ENCODE measurements at places on chromosomes 16 and 17.

DNA sequence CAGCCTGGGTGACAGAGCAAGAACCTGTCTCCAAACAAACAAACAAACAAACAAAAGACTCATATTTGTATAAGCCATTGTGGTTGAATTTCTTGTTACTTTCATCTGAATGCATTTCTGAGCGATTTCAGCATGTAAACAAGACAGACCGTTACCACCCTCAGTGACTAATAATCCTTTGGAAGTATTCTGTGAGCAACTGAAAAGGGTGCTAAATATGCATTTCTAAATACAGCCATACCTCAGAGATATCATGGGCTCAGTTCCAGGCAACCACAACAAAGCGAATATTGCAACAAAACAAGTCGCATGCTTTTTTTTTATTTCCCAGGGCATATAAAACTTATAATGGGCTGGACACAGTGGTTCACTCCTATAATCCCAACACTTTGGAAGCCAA, 109.0 kb downstream of the USP31 start:
- DNase-seq: no peak

- no peak for DNase-seq
Measured at GRCh38 chr16:30429418-30429677, 482 bp downstream of the DCTPP1 start.

DNA sequence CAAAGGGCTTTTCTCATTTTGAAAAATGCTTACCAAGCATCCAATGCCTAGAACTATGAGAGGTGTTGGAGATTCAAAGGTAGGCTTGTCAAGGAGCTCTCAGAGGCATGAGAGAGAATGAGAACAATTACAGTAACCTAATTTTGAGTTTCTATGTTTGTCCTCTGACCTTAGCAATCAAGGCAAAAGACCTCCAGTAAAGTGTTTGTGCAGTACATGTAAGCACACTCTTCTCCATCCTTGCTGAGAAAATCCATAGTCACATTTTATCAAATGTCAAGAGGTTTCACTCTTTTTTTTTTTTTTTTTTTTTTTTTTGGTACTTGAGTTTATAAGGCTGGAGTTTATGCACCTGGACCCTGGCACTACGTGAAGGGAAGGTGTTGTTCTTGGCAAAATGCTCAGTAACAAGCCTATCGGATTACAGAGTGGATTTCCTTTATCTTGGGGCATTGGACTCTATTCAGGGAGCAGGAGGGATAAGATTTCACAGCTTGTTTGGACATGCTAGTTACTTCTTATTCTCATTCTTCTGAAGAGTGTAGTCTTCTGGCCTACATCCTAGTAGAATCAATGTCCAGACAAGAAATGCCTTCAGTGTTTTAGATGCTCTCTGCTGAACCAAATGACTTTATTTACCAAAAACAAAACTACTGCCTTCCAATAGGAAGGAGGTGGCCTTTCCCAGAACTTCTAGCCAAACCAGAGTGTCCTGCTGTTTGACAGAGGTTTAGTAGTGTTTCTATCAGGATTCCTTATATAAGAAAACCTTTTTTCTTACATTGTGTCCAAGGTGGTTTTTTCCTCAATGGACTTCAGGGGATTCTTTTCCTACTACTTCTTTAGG, 21.9 kb downstream of the KCNJ2 start:
- no peak for DNase-seq

DNA sequence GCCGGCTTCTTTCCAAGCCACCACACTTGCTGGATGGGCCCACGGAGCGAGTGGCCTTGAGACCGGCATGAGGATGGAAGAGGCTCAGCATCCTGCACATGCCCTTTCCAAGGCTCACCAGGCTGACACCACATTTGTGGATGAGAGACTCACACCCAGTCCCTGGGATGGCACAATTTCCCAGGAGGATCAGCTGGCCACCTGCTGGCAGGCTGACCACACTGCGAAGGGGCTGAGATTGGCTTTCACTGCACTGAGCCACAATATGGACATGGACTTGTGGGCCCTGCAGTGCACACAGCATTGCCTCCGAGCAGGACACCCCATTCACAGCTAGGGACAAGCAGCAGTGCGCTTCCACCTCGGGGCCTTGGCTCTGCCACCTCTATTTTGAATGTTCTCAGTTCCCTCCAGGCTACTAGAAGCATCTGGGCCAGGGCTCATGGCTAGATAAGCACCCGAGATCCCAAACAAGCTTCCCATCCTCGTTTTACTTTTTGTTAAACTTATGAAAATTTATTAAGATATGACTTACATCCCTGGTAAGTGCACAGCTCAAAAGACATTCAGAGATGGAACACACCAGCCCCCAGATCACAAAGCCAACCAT, 25.3 kb upstream of the KSR1 start:
- DNase-seq: no peak

DNA sequence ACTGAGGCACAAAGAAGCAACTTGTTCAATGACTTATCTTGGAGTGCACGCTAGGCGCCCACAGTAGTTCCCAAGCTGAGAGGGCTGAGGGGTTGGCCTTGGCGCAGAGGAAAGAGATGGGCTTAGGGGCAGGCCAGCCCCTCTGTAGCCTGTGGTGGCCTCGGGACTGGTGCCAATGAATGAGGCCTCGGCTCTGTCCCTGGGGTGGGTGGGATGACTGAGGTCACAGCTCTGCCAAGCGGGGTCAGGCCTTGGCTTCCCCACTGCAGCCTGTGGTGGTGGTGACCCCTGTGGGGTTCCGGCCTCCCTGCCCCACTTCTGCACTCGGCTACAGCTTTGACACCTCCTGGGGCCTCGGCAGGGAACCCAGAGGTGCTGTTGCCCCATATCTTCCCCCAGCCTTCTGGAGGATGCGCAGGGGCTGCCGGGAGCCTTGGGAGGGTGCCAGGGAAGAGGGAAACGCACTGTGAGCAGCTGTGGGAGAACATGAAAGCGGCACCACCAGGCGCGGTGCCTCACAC, 46.0 kb downstream of the BEAN1 start:
- no peak for DNase-seq

DNA sequence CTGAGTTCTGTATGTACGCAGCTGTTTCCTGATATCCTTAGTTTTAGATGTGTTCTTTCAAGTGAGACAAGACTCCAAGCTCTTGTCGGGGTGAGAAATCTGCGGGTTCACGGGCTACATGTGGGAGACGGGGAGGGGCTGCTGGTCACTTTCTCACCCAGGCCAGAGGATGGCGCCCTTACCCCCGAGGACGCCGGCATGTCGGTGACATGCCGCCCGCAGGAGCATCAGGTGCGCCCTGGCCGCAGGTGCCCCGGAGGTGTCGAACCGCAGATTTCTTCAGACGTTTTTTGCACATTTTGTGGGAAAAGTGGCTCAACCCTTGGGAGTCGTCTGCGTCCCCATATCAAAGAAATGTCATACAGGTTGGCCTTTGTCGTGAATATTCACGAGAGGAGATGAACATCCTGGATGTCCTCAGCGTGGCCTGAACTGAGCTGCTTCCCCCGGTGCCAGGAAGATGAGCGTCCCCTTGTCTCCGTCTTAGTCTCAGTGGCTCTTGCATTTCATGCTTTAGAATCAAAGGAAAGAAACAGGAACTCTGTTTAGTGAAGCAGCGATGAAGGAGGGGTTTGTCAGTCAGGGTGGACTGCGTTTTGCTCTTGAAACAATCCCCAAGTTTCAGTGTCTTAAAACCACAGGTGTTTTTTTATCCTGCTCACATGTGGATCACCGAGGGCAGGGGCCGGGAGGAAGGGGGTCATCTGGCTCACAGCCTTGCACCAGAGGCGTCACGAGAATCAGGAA, 75.4 kb upstream of the ZNF750 start:
- DNase-seq: no peak

GRCh38 chr17:32533296-32533695, 46.5 kb downstream of the CDK5R1 start:
- DNase-seq: no peak

DNA sequence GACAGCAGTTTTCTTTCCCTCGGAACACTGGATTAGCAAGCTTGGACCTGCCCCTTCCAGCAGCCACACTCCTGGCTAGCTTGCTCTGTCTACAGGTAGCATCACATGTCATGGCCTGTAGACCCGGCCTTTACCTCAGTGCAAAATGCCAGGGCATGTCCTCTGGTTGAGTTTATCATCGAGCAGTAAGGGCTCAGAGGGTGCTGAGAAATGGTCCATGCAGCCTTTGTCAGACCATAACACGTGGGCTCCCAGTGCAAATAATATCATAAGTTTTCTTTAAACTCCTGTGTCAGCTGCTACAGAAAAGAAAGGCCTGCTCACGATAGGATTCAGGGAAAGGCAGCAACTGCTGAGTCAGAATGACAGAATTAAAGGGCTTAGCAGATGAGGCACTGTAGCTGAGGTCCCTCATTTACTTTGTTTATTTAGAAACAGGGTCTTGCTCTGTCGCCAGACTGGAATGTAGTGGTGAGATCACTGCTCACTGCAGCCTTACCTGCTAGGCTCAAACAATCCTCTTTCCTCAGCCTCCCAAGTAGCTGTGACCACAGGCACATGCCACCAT, 8.0 kb upstream of the GNA13 start:
- no peak for DNase-seq

DNA sequence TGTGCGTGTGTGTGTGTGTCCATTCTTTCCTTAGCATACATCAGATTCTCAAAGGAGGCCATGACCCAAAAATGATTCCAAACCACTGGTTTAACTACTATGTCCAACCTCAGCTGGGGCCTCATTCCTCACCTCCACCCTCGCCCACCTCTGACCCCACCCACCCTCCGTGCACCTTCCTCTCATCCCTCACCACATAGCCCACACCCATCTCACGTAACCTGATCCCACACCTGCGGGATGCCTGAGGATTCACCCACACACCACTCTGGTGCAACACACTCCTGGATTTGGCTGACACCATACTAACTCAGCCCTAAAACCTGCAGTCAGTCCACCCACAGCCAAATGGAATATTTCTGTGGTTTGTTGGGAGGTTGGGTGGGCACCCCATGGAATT, 3.3 kb upstream of the CSNK2A2 start:
- no peak for DNase-seq

- DNase-seq: peak; percentile 42
Measured at GRCh38 chr16:27169511-27170071, 33.7 kb upstream of the KDM8 start.

GRCh38 chr17:70394473-70395232, 225.3 kb downstream of the KCNJ2 start:
- no peak for DNase-seq

DNA sequence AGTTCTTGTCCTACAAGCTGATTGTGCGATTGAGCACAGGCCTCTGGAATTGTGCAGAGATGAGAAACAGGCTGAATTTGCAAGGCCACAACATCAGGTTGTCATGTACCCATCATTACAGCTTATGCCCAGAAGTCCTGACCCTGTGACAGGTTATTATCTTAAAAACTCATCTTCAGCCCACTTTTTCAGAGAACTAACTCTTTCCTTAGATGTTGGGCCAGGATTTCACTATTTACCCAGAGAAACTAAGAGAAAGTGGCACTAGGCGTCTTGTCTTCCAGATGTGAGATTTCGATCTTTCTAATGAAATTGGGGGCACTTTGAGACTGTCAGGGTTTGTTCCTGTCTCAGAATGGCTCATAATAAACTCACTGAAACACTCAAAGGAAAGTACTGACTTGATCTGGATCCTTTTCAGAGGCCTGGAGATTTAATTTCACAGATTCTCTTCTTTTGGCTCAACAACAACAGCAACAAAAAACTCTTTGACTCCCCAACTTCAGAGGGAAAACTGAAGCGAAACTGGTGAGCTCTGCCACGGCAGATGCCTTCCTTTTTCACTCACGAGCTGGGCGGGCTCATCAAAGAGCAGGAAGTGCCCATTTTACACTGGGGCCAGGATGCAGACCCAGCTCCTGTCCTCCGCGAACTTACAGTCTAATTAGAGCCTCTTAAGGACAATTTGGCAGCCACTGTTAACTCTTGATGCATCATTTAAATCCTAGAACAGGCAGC, 17.7 kb upstream of the SLC12A3 start:
- no peak for DNase-seq

DNA sequence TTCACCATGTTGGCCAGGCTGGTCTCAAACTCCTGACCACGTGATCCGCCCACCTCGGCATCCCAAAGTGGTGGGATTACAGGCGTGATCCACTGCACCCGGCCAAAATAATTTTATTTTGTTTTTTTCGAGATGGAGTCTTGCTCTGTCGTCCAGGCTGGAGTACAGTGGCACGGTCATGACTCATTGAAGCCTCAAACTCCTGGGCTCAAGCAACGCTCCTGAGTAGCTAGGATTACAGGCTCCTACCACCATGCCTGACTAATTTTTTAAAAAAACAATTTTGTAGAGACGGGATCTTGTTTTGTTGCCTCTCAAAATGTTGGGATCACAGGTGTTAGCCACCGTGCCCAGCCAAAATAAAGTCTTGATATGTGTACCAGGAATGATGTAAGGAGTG, 2.4 kb upstream of the TTLL6 start:
- DNase-seq: no peak

DNA sequence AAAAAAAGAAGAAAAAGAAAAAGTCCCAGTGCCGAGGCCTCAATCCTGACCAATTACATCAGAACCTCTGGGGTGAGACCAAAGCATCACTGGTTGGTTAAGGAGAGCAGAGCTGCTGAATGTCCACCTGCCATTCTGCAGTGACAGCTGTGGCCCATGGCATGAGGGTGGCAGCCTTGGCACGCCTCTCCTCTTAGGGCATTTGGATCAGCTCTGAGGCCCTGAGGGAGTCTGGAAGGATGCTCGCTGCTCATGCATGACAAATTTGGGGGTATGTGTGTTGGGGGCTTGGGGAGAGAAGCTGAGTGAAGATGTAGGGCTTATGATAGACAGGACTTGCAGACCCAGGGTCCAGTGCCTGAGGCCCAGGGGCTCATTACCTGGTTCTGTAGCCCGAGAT, 26.3 kb downstream of the MYLK3 start:
- DNase-seq: no peak

- no peak for DNase-seq
Measured at GRCh38 chr16:35748621-35749252, 2289.3 kb downstream of the TP53TG3F start.

DNA sequence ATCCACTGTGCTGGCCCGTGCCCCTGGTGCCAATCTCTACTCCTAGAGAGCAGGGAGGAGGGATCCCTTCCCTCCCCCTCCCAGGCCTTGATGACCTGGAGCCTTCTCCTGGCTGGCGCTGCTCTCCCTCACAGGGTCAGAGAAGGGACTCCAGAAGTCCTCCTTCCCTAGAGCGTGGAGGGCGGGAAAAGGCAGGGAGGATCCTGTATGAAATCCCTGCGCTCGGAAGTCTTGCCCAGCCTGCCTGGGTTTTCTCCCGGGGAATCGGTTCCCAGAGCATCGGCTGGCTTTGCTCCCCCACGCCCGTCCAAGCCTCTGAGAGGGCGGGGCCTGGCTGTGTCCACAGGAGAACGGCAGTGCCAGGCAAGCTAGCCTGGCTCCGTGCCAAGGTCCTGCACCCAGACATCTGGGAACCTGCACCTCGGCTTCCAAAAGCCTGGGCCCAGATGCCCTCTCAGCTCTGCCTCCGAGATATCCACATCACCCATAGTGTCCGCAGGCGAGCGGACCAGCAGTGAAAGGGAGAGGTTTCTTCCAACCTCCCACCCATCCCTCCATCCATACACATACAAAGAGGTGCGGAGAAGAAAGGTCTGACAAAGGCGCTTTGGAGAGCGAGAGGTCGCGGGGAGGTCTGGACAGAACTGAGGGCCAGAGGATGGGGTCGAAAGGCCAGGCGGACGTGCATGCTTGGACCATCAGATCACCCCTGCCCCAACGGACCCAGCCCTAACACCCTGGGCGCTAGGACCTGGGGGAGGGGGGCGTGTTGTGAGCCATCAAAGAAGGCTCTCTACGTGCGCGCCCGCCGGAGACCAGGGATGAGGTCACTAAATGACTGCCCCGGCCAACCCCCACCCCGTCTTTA, 1.1 kb downstream of the MPP2 start:
- DNase-seq: peak; percentile 29

Measured in central memory CD8-positive, alpha-beta T cell (primary cell).